SIG-M5 (cell line): ENCODE measurements at places on chromosomes 11 and 22.

DNA sequence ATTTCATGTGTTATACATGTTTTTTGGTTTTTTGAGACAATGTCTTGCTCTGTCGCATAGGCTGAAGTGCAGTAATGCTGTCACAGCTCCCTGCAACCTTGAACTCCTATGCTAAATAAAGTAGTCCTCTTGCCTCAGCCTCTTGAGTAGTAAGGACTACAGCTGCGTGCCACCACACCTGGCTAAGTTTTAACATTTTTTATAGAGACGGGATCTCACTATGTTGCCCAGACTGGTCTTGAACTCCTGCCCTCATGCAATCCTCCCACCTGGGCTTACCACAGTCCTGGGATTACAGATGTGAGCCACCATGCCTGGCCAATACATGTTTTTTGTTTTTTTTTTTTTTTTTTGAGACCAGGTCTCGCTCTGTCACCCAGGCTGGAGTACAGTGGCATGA is 33.9 kb downstream of the SWAP70 start:
- DNase-seq: no peak

DNA sequence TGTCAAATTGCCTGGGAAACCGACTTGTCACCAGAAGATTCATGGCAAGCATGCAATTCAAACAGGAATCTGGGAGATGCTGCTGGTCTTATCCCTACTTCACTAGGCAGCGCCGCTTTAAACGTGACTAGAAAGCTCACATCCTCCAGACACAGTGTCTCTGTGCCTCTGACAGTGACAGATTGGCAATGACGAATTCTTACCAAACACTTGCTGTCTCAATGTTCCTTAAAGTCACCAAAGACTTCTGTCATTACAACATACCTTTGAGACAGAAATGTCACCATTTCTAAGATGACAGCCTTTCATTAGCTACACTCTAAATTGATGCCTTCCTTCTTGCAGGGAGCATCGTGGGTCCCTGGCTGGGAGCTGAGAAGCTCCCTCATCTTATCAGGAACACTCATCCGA is 197.8 kb downstream of the CWF19L2 start:
- no peak for DNase-seq

DNA sequence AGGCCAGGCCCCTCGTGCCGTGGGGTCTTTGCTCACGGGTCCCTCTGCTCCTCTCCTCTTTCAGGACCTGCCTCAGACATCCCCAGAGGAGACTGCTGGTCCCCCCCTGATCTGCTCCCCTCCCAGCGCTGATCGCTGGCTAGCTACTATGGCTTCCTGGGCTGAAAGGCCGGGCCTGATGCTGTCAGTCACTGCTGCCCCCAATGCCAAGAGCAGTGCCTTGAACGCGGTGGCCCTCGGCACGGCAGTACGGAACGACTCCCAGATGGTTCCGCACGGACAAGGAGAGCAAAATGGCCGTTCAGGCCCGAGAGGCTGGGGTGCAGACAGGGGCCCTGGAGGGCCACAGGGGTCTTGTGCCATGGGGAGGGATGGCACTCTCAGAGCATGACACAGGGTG is 21.5 kb downstream of the SULT4A1 start:
- no peak for DNase-seq

DNA sequence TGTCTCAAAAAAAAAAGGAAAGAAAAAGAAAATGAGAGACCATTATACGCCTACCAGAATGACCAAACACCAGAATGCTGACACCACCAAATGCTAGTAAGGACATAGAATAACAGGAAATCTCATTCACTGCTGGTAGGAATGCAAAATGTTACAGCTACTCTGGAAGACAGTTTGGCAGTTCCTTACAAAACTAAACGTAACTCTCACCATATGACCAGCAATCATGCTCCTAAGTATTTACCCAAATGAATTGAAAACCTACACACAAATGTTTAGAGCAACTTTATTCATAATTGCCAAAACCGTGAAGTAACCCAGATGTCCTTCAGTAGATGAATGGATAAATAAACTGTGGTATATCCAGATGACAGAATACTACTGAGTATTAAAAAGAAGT is 7.2 kb downstream of the CHKA start:
- DNase-seq: no peak

DNA sequence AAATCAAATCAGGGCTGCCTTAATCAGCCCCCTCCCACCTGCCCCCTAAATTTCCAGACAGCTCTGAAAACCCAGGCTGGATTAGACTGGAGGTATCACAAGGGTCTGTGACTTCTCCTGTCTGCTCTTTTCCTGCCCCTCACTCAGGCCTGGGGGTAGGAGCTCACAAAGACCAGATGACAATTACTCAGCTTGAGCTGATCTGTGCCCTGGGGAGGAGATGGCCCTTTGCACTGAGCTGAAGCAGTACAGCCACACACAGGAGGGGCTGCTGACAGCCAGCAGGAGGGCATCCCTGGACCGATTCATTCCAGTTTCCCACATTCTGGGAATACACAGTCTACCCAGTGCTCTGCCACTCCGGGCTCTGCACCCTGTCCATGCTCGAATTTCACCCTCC is 4.2 kb downstream of the ABCC8 start:
- DNase-seq: no peak

- no peak for DNase-seq
These were observed 36.7 kb downstream of the SPATA19 start for GRCh38 chr11:133808393-133809140.

GRCh38 chr11:128174465-128175291 is 412.7 kb downstream of the ETS1 start:
- DNase-seq: no peak

- no peak for DNase-seq
These were observed 38.0 kb upstream of the JAM3 start for GRCh38 chr11:134030853-134031252.

DNA sequence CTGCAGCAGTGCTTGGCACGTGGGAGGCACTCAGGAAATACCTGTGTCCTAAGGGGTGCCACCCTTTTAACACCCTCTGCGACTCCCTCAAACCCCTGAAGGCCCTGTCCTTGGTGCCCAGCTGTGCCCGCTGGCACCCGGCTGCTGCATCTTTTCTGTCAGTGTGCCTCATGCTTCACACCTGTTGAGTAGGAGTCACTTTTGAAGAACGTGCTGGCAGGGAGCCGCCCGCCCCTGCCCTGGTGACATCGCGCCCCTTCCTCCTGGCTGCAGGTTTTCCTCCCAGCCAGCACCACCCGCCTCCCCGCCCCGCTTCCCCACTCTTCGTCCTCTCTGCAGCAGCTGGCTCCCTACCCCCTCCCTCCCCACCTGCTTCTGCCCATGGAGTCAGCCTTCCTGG is 17.8 kb downstream of the FRMD8 start:
- no peak for DNase-seq

DNA sequence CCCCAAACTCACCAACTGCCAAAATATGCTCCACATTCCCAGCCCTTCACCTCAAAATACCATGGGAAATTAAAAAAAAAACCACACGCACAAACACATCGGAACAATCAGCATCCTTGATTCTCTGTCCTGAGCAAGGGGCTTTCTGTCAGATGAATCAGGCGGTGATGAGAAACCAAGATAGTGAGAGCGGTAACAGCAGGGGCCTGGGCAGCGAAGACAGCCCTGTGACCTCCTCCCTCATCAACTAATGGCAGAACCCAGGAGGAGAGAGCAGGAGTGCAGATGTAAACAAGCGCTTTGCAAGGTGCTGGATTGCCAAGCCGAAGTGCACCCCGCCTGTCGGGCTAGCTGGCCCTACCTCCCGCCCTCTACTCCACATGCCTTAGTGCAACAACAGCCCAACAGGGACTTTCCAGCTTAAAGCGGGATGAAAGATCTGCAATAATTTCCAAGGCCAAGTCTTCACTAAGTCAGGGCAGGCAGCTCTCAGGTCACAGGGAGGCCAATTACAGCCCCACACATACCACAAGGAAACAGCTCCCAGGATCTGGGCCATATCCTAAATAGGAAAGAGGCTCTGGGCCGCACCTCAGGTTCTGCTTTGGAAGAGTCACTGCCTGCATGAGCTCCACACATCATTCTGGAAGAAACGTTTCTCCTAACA is 72.2 kb upstream of the BID start:
- DNase-seq: no peak

GRCh38 chr11:74870485-74870884 is 78.4 kb downstream of the XRRA1 start:
- DNase-seq: no peak

DNA sequence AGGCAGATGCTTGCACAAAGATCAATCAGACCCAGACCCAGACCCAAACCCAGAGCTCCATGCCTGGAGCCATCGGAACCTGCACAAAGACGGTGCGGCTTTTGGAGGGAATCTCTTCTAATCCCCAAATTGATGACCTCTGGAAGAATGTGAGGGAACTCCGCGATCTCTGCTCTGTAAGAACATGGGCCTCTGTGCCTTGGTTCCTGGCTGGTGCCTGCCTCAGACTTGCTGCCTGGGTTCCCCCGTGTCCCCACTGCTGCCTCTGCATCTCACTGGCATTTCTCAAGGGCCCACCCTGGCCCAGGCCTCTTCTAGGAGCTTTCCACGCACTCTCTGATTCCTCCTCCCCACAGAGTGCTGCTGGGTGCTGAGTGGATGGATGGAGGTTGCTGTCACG is 1044.4 kb downstream of the TBC1D22A start:
- DNase-seq: no peak

DNA sequence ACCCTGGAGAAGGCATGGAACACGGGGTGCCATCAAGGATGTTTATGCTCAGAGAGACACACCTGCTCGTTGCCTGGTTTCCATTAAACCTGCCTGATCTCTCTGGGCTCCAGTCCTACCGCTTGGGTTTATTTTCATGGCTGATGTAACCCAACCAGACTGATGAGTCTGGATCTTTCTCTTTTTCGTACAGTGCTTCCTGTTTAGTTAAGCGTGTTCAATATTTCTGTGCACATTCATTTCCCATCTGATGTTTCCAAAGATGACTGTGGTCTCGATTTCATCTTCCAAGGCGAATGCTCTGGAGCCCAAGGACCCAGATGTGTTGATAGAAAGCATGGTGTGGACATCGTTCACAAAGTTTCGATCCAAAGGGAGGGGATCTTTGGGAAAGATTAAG is 84.3 kb downstream of the SNX19 start:
- no peak for DNase-seq

GRCh38 chr11:16936643-16937042 is 77.6 kb downstream of the PLEKHA7 start:
- DNase-seq: no peak

GRCh38 chr22:31346733-31347250 is 646 bp upstream of the PATZ1 start:
- no peak for DNase-seq

DNA sequence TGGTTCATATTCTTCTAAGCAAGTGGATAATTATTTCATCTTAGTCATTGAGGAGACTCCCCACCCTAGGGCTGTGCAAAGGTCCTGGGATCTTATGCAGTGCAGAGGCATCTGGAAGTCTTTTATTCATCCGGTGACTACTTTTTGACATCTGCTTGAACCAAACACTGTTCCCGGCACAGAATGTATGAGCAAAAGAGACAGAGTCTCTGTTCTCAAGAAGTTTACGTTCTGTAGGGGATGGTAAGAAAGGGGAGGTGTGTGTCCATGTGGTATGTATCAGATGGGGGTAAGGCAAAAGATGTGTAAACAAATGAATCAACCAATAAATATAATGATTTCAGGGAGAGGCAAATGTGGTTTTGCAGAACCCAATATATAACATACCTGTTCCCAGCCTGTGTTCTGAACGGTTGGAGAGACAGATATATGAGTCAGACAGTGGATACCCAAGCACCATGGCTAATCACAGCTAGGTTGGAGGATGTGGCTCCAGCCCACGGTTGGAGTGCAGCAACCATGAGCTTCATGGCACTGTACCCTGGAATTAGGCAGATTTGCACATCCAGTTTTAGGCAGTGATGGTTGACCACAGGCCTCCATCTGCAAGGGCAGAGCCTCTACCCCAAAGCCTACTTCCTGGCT is 75.1 kb upstream of the CADM1 start:
- no peak for DNase-seq

- no peak for DNase-seq
These were observed 37.3 kb downstream of the C11orf58 start for GRCh38 chr11:16775614-16776283.

DNA sequence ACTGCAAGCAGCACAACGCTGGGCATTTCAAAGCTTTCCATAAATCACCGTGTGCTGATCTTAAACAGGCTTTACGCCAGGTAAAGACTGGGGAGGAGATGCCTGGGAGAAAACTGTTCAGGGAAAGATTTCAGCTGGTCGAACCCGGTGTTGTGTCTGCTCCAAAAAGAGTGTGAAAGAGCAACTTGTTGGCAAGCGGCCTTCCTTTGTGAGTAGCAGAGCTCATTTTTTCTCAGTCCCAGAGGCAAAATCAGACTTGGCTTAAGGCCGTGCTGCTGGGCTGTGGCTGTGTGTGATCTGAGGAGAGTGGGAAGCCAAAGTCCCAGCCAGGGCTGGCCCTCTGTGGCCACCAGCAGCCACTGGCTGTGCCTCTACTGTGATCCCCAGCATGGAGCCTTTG is 75.7 kb upstream of the E2F8 start:
- DNase-seq: no peak

DNA sequence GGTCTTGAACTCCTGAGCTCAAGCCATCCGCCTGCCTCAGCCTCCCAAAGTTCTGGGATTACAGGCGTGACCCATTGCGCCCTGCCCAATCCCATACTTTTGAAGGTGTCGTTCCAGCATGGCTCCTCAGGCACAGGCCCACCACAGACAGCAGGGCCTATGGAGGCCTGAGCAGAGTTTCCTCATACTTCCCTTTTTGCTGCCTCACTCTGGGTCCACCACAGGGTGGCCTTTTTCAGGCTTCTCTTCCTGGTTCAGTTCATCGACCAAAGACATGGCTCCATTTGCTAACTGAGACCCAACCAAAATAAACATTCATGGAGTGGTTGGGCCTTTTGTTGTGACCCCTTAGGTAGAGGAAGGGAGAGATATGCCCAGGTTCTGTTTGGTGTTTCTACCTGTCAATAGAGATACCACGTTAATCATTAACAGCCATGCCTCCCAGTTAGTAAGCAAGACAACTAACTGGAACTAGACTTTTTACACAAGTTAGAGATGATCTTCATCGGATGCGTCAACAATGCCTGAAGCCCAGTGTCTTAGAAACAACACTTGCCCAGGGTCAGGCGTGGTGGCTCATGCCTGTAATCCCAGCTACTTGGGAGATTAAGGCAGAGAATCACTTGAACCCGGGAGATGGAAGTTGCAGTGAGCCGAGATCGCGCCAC is 35.1 kb downstream of the TRIOBP start:
- DNase-seq: no peak

DNA sequence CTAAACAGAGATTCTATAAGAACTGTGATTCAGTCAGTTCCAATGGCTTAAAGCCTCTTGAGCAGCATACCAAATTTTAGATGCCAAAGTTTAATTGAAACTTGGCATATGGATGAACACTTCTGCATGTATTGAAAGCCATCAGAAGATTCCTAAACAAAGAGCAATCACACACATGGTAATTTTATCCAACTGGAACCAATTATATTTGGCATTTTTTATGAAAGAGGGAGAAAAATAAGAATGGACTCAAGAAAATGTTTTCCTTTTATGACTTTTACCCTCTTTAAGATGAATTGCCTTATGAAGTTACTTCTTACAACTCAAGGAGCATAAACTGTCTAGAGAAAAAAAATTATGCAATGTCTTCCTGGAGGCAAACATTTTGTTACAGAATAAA is 7.4 kb downstream of the TRPC6 start:
- DNase-seq: no peak
